AG09309 (cell line): ENCODE measurements at places on chromosomes 12 and 14.

- DNase-seq = no peak
Measured at GRCh38 chr12:62258941-62259630, 1.1 kb upstream of the USP15 start.

- no peak for DNase-seq
Measured at GRCh38 chr12:114006482-114007425, 40.6 kb upstream of the RBM19 start.

GRCh38 chr14:67487937-67488893, at the start of gene TMEM229B:
TMEM229B (minus strand) TSS chr14:67488721; CDS start chr14:67473923, 14,798 bp downstream.
- DNase-seq = no peak

- no peak for DNase-seq
Measured at GRCh38 chr14:104957146-104958113, 20.7 kb downstream of the AHNAK2 start.

GRCh38 chr12:2551412-2551900, 243.3 kb upstream of the FKBP4 start:
- no peak for DNase-seq

DNA sequence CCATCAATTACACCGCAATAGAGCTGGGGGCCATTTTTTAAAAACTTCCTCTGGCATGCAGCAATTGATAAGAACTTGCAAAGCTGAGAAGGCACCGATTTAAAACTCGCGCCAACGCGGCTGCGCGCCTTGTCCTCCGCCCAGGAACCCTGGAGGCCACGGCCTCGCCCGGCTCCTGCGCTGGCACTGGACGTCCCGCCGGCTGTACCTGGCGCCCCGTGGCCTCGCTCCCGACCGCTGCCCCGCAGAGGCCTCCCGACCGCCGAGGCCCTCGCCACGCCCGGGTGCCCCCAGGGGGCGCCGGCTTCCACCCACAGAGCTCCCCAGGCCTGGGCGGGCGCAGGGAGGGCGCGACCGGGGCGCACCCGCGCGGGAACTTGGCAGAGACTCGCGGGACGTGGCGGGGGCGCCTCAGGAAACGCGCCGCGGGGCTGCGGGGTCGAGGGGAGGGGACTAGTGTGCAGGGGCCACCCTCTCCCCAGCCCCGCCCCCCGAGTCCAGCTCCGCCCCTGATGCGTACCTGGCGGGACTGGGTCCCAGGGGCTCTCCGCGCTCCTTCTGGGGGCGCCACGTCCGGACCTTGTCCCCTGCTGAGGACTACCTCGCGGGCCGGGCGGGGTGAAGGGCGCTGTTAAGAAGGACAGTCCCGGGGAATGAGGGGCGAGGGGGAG, 65.7 kb downstream of the TNFAIP2 start:
- no peak for DNase-seq

- no peak for DNase-seq
Measured at GRCh38 chr14:83162361-83162929, 1628.8 kb upstream of the SEL1L start.

DNA sequence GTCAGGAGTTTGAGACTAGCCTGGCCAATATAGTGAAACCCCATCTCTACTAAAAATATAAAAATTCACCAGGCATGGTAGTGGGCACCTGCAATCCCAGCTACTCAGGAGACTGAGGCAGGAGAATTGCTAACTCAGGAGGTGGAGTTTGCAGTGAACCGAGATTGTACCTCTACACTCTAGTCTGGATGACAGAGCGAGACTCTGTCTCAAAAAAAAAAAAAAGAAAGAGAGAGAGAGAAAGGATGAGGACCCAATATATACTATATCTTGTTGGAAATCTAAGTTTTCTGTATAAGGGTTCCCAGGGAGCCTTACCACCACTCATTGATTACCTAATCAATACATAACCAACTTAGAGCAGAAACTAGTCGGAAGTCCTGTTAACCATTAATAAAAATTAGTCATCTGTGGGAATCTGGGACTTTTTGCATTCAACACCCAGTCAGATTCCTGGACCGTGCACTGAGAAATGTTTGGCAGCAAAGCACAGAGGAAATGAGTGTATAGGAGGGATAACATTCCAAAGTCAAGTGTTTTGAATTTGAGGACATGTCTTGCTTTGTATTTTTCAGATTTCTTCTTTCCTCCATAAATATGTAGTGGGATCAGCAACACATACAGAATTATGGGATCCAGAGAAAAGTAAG, 44.8 kb upstream of the NR2C1 start:
- DNase-seq = peak; percentile 63

- no peak for DNase-seq
Measured at GRCh38 chr12:24776861-24777260, 172.0 kb downstream of the BCAT1 start.

GRCh38 chr14:93735206-93735605, 53.1 kb downstream of the PRIMA1 start:
- no peak for DNase-seq

DNA sequence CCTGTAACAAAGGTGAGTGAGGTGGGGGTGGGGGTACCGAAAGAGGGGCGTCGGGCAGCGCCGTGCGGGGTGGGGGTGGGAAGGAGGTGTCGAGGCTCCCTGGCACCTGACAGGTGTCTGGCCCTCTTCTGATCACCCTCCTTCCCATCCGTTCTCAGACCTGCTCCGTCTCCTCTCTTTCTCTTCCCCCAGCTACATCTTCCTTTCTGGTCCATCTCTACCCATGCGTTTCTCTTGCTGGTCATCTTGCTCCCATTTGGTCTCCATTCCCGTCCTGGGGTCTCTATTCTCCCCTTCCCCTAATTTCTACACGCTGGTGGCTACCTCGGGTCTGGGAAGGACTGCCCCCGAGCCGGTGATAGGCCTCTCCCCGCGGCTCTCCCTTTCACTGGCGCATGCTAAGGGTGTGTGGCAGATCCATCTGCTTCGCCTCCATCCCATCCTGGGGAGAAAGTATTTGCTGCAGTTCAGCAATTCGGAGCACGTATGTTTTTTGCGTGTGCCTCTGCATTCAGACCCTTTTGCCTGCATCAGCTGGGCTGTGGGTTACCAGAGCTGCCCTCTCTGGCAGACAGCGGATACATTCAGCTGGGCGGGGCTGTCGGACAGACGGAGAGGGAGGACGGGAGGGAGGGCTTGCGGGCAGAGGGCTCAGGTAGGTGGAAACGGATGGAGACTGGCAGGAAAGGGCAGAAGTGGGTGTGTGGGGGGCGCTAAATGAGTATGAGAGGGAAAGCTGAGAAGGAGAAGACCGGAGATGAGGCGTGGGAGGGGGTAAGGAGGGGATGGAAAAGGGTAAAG, 730 bp downstream of the CLSTN3 start:
- no peak for DNase-seq

DNA sequence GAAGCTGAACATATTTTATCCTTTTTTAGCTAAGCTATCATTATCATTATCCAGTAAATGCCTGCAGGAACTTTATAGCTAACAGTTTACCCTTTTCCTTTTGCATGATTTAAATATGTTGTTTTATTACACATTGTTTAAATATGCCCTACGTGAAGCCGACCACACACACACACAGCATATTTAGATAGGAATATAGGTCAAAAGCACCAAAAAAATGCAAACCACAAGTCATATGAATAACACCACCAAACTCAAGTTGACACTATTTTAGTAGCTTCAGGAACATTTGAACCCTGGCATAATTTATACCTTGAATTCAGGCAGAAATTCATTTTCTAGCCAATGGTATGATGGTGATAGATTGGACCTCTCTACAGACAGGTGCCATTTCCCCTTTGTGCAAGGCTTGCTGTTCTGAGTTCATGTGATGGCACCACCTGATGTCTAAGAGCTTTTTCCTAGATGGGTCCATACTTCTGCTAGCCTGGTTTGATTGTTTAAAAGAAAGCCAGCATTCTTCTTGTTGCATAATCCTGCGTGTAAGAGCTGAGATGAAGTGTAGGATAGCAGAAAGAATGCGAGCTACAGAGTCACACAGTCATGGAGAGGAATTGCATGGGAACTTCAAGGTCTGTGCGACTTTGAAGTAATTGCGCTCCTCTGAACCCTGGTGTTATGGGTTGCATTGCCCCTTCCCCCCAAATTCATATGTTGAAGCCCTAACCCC, 454.8 kb upstream of the SOX5 start:
- DNase-seq = no peak

GRCh38 chr12:4824380-4824779, 85.3 kb upstream of the KCNA1 start:
- DNase-seq = peak; percentile 17

GRCh38 chr12:106310687-106311086, 8.2 kb downstream of the TCP11L2 start:
- DNase-seq = no peak

- DNase-seq = no peak
Measured at GRCh38 chr14:75979071-75979571, 2.7 kb downstream of the TGFB3 start.

DNA sequence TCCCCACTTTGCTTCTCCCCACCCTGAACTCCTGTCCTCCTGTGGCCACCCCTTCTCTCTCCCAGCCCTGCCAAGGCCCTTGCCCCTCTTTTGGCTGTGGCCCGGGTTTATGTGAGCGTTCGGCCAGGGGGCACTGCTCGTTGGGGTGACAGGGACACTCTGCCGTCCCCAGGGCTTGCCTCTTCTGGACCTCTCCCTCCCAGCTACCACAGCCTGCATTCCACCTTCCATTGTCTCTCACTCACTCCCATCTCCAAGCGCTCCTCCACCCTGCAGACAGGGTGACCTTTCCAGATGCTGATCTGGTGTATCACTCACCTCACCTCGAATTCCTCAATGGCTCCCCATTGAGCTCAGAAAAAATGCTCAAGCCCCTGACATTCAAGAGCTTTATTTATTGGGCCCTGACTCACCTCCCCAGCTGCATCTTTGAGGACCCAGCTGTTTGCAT, 1.4 kb downstream of the SERPINA9 start:
- no peak for DNase-seq

GRCh38 chr12:110896559-110896958, 23.8 kb downstream of the MYL2 start:
- DNase-seq = no peak

GRCh38 chr12:116140529-116140928, 137.0 kb downstream of the MED13L start:
- DNase-seq = no peak

GRCh38 chr14:101119830-101120571, 216.5 kb upstream of the RTL1 start:
- DNase-seq = no peak

DNA sequence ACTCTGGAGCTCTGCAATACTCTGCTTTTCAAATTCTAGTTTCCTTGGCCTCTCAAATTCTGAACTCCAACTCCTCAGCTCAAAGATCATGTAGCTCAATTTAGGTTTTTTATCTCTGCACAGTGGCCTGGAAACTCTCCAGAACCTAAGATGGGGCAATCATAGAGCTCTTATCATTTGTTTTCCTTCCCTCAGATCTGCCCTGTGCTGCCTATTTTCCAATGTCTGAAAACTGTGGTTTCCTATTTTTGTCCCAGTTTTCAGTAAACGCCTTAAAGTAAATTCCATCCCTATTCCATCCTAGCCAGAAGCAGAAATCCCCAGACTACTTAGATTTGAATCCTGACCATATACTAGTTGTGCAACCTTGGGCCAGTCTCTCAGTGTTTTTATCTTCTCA, 73.2 kb downstream of the CEP83 start:
- DNase-seq = peak; percentile 56

DNA sequence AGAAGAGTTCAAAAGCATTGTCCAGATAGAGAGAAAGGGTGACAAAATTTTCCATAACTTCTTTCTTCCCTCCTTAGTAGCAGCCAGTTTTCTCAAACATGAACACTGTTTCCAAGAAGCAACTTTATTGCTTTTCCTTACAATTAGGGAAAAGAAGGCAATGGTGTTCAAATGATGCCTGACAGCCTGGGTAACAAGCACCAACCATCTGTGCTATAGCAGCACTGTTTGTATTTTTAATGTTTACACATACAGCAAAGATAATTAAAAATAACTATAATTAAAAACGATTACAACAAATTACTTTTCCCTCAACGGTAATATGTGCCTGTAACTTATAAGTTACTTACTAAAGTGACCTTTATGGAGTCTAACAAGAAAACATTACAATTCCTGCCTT, 450.6 kb upstream of the LMO3 start:
- no peak for DNase-seq

GRCh38 chr12:64147011-64147631, 75.0 kb downstream of the KICS2 start:
- no peak for DNase-seq

- DNase-seq = no peak
Measured at GRCh38 chr14:59507063-59507751, 22.9 kb downstream of the JKAMP start.

DNA sequence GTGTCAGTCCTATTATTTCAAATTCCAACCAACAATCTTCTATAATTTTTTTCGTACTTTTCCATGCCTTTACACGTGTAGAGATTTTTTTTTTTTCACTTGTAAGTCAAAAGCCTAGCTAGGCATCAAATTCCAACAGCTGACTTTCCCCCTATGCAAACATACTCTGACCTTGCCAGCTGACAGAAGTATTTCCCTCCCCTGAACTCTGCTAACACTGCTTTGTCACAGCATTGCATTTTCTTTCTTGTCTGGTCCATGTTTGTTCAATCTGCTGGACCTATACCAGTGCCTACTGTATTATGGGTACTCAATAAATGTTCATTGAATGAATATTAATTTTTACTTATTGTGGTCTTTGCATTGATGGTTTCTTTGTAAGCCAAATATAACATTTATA, 435.3 kb upstream of the GARIN6 start:
- no peak for DNase-seq

DNA sequence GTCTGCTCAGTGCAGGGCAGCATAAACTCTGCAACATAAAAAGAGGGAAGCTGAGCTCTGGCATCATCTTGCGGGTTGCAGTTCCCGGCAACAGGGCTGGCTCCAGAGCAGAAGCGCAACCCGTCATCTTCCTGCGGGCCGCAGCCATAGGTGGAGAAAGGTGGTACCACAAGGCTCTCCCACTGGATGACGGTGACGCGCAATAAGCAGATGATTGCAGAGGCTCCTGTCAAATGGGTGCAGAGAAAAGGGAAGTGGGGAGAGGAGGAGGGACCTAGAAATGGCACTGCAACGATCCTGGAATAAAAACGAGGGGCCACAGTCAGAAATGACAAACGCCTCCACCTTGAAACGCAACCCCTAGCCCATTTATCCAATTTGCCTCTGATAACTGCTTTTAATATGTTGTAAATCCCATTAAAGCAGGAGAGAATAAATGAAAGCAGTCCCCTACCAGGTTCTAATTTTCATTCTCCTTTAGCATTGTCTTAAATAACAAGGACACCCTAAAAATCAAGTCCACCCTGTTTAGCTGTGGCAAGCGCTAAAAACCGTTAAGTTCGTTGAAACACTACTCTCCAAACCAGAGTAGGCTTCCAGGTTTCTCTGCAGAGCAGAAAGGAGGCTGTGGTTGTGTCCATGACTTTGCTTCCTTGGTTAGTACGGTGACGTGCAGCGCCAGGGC, 30.9 kb upstream of the TUBA1C start:
- DNase-seq = no peak

- DNase-seq = no peak
Measured at GRCh38 chr14:79415726-79416125, 795.6 kb downstream of the DIO2 start.

GRCh38 chr14:61698206-61698980, 3.1 kb downstream of the HIF1A start:
- no peak for DNase-seq

GRCh38 chr12:11133162-11133561, 1.3 kb downstream of the TAS2R30 start:
- DNase-seq = no peak
